ENCODE measurements at places on chromosomes 7 and 10.

DNA sequence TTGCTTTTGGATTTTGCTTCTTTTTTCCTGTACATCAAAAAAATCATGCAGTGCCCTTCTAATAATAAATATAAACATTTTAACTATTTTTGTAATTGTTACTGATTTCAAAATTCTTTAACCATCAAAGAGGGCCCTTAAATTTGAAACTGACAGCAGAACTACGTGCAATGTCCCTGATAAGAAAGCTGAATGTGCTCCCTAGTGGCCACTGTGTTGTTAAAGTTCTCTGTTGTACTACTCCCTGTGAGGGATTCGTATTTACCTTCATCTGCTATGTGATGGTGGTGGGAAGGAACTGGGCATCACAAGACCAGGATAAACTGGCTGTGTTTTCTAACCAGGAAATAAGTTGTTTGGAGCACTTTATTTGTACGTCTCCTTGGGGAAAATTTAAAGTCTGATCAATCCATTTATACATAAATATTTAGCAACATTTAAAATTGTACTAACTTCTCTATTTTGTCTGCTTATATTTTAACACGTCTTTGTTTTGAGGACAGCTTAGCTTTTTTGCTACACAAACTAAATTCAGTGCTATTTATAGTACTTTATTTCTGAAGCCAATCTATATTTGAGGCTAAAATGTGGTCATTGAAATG is 322.4 kb downstream of the HGF start:
- DNase-seq: no peak

GRCh38 chr10:89805599-89806013 is 104.2 kb downstream of the KIF20B start:
- no peak for DNase-seq

DNA sequence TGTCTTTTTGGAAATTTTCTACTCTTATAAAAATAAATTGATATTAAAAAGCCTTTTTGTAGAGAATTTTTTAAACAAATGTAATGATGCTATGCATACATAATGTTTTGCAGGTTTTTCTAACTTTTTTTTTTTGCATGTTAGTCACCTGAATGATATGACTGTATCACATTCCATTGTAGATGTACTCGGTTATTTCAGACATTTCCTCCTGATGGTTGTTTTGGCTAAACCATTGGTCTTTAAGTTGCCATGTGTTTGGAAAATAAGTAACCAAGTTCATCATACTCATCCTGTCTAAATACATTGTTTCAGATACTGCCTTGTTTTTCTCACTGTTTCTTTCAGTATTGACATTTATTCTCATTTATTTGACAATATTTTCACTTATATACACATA is 25.8 kb downstream of the NHLRC2 start:
- no peak for DNase-seq

DNA sequence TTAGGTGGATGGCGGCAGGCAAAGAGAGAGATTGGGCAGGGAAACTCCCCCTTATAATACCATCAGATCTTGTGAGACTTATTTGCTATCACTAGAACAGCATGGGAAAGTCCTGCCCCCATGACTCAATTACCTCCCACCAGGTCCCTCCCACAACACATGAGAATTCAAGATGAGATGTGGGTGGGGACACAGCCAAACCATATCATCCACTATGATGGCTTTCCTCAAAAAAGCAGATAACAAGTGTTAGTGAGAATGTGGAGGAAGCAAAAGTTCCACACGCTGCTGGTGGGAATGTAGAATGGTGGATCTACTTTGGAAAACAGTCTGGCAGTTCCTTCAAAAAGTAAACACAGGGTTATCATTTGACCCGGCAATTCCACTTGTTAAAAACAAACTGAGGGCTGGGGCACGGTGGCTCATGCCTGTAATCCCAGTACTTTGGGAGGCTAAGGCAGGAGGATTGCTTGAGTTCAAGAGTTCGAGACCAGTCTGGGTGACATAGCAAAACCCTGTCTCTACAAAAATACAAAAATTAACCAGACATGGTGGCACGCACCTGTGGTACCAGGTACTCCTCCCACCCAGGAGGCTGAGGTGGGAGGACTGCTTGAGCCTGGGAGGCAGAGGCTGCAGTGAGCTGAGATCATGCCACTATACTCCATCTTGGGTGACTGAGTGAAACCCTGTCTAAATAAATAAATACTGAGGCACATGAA is 161.4 kb upstream of the EEPD1 start:
- no peak for DNase-seq

GRCh38 chr7:107173691-107174406 is 5.0 kb downstream of the HBP1 start:
- no peak for DNase-seq

DNA sequence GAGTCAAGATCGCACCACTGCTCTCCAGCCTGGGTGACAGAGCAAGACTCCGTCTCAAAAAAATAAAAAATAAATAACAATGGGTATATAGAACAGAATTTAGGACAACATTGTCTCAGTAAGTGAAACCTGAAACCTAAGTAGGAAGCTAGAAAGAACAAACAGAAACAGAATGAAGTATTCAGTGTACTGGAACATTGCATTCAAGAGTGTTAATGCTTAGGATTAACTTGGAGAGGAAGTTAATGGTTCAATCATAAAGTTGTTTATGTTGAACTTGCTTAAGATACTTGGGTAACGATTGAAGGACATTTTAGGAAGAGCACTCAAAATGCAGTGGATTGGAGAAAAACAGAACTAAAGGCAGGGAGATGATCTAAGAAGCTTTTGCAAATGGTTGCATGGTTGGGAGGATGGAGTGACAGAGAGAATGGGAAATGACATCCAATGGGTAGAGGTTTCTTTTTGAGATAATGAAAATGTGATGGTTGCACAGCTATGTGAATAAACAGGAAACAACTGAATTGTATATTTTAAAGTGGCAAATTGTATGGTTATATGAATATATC is 233.7 kb downstream of the ADK start:
- DNase-seq: no peak

DNA sequence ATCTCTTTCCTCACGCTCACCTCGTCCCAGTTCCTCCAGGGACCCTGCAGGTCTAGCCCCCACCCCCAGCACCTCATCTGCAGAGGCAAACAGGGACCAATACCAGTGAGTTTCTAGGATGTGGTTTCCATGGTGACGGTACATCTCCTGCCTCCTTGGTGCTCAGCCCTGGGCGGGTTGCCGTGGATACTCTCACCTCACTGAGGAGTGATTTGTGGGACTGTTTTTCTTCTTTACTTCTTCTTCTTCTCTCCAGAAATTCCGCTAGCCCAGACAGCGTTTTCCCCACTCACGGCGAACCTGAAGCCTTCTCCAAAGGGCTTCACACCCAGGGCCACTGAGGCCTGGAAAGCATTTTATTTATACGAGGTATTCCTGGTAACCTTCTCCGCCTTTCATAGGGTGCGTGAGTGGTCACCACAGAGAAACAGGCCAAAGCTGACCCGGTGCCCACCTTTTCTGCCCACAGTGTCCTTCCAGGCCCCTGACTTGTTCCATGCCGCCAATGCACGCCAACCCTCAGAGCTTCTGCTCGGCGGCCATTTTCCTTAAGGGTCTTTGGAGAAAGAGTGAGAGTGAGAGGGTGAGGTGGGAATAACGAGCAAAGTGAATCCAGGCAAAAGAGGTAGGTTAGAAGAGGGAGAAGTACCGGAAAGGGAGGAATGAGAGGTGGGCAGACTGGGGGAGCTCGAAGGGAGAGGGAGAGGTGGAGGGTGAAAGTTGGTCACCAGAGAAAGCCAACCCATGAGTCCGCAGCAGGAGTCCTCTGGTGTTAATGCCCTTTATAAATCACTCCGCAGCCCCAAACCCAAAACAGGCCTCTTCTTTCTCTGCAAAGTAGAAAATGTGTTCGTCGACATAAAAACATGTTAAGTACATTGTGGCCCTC is 15.5 kb downstream of the FAM241B start:
- DNase-seq: no peak
